ENCODE measurements at places on chromosomes 2 and 18.
A peak's percentile ranks its signal among the peaks of the same experiment; 100 is the strongest.

DNA sequence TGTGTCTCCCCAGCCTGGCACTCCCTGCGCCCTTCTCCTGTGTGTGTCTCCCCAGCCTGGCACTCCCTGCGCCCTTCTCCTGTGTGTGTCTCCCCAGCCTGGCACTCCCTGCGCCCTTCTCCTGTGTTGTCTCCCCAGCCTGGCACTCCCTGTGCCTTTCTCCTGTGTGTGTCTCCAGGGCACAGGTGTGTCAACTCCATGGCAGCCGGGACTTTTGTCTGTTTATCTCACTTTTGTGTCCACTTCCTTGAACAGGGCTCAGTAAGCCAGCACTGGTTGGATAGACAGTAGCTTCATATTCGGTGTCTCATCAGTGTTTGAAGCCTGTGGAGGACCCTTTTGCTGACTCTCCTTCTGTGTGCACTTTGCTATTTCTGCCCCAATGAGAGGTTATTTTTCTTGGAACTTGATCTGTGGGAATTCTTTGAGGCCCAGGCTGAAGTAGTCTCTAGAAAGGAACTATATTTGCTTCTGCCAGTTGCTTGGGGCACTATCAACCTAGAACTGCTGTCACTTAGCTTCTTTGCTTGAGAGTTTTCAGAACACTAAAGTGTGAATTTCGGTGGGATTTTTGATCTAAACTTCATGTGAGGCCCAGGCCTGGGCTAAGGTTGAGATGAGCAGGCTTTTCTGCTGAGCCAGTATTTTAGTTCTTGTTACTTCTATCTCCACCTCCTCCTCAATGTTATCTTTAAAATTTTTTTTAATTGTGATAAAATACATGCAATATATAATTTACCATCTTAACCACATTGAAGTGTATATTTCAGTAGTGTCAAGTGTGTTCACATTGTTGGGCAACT is 8.3 kb upstream of the ASB1 start:
- DNase-seq, result no peak

DNA sequence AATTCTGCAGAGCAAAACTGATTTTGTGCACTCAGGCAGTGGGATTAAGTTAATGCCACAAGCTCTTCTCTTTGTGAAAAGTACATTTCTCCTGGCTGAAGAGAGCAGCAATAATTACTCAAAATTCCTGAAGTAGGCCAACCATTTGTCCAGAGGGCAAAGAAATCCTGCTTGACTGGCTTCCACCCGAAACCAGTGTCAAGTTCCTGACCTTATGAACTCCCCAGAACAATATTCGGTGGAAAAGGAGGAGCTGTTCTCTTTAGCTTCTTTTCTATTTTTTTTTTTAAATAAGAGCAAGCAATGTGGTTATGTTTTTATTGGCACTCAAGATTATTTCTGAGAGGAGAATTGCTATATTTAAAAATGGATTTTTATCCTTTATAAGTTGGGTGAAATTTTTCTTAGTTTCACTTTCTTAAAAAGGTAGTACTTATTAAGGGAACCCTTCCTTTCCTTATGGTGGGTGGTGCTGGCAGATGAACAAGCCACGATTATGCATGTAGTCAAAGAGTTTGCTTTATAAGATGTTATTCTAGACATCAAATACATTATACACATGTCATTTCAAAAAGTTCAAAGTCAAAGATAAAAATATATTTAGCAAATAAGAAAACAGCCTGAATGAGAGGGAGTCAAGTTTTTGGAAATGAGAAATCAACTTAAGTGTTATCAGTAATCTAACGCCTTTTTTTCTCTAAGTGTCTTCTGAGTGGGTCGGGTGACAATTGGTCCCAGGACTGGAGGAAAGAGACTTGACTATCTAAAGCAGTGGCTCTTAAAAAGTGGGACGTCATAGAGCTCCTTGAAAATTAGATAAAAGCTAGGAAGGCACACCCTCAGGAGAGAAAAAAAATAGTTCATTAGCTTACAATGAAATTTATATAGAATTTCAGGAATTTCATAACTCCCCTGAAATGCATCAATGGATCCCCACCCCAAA is 194.5 kb downstream of the IKZF2 start:
- DNase-seq, result no peak

GRCh38 chr2:223529696-223530095 is 72.5 kb downstream of the SCG2 start:
- DNase-seq, result peak; percentile 66

- DNase-seq, result no peak
Observed at GRCh38 chr2:1402064-1402463, 11.2 kb upstream of the TPO start.

DNA sequence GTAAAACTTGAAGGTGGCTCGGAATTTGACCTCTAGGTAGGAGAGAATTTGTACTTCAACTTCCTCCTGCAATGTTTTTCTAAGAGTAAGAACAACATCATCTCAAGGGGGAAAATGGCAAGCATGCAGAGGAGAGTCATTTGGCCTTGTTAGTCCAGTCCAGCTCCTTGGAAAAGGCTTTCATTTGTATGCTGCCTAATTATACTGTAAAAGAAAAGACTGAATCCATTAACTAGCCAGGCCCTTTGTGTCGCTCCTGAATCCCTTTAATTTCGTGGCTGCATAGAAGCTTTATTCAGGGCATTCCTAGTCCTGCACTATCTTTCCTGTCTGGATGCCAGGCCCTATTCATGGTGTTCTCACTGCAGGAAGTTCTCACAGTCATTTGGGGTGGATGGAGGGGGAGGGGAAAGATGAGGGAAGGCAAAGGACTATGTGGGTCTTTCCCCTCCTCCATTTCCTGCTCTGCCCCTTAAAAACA is 36.0 kb downstream of the PHLPP1 start:
- no peak for DNase-seq

GRCh38 chr2:95048825-95049682 is 23.5 kb downstream of the MAL start:
- no peak for DNase-seq

DNA sequence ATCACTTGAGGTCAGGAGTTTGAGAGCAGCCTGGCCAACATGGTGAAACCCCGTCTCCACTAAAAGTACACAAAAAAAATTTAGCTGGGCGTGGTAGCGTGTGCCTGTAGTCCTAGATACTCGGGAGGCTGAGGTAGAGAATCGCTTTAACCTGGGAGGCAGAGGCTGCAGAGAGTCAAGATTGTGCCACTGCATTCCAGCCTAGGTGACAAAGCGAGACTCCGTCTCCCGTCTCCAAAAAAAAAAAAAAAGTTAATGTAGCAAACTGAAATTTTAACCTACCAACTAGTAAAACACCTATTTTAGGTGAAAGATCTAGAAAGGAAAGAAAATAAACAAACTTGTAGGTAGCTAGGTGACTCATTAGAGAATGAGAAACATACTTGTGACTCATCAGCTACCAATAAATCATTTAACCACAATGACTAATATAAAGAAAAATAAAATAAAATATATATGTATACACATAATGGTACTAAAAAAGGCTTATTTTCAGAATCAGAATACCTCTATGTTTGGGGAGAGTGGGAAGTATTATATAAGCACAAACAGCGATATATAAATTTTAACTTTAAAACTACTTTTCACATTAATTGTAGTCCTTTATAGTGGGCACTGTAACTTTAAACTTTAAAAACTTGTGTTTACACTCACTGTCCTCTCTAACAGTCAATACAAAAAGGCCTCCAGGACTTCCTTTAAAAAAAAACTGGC is 36.6 kb downstream of the DARS1 start:
- DNase-seq, result no peak

GRCh38 chr2:82120654-82121053 is 1816.1 kb upstream of the LRRTM1 start:
- no peak for DNase-seq

DNA sequence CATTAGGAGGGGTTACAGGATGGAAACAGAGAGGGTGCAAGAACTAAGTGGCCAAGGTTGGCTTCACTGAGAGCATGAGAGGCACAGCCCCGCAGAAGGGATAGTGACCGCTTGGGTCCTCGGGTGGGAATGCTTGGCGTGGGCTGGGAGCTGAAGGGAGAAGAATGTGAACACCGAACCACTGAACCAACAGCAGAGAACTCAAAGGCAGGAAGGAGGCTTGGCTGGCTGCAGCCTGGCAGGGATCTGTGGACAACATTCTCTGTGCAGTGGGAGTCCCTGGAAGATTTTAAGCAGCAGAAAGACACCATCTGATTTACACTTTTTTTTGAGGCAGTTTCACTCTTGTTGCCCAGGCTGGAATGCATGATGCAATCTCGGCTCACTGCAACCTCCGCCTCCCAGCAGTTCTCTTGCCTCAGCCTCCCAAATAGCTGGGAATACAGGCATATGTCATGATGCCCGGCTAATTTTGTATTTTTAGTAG is 33.9 kb downstream of the SOWAHC start:
- no peak for DNase-seq
